ENCODE measurements at places on chromosomes 13 and 19.
A peak's percentile ranks its signal among the peaks of the same experiment; 100 is the strongest.

- DNase-seq: no peak
Measured at GRCh38 chr13:71597150-71597549, 269.9 kb downstream of the DACH1 start.

DNA sequence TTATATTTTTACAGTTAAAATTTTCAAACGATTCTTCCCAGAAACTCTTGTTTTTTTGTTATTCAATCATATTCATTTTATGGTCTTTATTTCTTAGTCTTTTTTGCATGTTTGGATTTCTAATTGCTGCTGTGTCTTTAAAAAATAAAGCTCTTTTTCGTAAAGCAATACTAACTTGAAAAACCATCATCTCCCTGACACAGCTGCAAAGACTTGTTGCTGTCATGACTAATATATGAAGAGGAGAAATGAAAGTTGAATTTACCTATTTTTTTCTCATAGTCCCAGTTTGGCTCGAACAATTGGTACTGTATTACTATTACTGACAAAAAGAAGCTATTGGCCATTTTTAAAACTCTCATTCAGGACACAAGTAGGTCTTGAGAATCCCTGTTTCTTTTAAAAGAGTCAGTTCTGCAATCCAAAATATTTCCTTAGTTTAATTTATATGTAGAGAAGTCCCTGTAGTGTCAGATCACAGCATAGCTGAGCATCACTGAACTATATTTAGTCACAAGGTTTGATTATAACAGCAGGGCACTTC lies 12.1 kb upstream of the SPART start:
- no peak for DNase-seq

DNA sequence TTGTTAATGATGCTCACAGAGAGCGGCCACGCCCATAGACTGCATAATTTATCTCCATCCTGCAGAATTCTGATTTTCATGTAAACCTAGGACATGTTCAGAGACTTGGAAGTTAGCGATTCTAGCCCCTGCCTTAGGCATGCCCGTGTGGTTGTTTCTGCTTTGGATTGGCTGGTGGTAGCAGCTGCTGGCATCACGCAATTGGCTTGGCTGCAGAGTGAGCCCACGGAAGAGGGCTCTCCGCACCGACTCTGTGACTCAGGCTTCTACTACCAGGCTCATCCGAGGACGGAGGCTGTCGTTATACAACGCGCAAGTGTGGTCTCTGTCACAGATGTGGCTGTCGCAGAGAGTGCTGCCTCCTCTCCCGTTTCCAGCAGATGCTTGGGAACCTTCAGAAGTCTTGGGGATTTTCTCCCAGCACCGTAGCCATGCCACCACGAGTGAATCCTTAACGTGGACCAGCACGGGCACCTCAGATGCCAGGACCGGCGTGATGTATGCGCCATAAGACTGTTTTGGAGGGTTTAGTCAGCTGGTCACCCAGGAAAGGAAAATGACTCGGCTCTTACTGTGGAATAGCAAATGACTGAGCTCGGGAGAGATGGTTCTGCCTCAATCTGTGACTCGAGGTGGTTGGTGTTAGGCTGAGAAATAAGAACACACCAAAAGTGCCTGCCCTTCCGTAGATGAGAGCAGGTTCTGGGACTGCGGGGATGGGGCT lies 61.0 kb upstream of the F7 start:
- DNase-seq: no peak

- no peak for DNase-seq
Measured at GRCh38 chr13:48493851-48494250, 39.0 kb downstream of the RCBTB2 start.

- peak; percentile 56 for DNase-seq
Measured at GRCh38 chr13:97339019-97339987, 94.7 kb upstream of the RAP2A start.

GRCh38 chr13:40259899-40260298 lies 406.5 kb downstream of the FOXO1 start:
- DNase-seq: no peak

- DNase-seq: no peak
Measured at GRCh38 chr19:54660964-54661363, 1.8 kb upstream of the LILRB4 start.

- DNase-seq: no peak
Measured at GRCh38 chr19:18282021-18282787, 782 bp upstream of the JUND start.

- no peak for DNase-seq
Measured at GRCh38 chr13:38002606-38003005, 133.0 kb upstream of the TRPC4 start.

GRCh38 chr19:6821639-6822310 lies 49.3 kb downstream of the VAV1 start:
- no peak for DNase-seq

DNA sequence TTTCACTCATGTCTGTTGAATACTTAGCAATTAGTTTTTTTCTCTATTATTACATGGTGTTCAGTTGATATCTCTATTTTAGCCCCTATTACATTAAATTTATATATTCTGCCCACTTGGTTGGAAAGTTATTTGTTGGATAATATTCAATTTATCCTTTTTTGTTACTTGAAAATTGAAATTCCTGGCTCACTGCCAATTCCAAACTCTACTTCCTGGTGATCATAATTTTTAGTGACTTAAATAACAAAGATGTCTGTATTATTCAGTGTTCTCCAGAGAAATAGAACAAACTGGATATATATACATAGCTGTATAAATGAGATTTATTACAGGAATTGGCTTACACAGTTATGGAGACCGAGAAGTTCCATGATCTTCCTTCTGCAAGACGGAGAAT lies 93.6 kb downstream of the GPC5 start:
- no peak for DNase-seq

DNA sequence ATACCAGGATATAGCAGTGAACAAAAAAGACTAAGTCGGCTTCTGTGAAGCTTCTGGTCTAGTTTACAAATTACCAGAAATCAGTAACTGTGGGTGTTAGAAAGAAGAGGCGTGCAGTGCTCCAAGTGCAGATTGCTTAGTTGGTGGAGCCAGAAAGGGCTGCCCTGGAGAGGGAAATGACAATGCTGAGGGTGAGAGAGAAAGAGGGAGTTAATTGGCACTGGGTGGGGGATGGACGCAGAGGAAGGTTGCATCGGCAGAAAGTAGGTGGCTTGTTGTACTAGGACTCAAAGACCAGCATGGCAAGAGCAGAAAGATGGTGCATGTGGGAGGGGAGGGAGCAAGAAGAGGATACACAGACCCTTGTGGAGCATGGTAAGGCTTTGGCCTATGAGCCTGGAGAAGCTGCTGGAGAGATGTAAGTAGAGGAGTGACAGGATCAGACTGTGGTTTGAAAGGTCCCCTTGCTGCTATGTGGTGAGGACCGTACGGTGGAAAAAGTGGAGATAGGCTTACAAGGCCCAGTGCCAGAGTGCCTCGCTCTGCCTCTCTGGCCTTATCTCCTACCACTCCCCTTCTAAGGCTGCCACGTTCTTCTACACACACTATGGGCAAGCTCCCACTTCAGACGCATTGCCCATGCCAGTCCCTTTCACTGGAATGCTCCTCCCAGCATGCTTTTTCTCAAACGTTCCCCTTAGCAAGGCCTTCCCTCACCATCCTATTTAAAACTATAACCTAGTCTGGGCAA lies 13.5 kb downstream of the SMG9 start:
- DNase-seq: peak; percentile 24

DNA sequence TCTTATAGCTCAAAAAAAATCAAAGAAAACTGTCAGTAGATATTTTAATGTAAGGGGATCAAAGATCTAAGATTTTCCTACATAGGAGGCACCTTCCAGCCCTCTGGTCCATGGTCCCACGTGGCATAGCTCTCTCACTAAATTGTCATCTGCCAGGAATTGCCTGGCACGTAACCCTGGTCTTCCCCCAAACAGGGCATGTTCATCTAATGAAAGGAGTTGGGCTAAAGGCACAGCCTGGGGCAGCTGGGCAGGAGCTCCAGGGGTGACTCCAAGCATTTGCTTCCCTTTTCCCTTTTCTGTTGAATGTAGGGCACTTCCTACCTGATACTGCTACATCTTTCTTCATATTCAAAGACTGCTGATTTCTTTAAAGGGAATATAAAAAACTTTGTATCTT lies 148.7 kb downstream of the COL4A1 start:
- no peak for DNase-seq

DNA sequence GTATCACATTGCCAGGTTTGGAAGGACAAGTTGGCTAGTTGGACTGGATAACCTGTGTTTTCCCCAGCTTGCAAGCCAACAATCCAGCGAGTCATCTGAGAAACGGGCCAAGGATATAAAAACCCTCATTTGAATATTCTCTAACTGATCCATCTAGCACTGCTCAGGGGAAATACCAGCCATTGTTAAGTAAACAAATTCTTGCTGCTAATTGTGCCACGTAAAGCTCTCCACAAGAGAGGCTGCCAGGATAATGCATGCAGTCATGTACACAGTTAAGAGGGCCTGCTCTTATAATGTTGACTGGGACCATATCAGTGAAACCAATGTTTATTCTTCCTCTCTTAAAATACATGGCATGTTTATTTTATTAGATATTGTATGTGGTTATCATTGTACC lies 663.2 kb upstream of the SGCG start:
- no peak for DNase-seq

DNA sequence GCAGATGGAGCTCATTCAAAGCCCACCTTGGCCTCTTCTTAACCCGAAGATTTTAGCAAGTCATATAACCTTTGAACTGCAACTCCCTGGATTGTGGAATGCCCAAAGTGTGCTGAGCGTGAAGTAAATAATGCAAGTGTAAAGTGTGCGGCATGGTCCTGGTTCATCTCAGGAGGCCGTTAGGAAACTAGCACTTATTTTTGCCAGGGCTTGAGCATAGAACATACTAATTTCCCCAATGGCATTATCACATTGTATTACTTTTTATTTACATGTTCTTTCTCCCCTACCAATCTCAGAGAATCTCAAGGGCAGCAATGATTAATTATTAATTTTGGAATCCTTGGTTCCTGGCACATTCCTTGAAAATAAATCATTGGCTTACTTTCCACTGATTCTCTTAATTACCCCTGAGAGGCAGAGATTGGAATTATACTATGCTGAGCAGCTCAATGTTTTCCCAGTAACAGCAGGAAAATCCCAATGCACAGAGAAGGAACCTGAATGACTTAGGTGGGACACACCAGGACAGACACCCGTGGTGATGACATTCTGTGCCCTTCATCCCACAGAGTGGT lies 128.8 kb upstream of the GJB6 start:
- DNase-seq: no peak

DNA sequence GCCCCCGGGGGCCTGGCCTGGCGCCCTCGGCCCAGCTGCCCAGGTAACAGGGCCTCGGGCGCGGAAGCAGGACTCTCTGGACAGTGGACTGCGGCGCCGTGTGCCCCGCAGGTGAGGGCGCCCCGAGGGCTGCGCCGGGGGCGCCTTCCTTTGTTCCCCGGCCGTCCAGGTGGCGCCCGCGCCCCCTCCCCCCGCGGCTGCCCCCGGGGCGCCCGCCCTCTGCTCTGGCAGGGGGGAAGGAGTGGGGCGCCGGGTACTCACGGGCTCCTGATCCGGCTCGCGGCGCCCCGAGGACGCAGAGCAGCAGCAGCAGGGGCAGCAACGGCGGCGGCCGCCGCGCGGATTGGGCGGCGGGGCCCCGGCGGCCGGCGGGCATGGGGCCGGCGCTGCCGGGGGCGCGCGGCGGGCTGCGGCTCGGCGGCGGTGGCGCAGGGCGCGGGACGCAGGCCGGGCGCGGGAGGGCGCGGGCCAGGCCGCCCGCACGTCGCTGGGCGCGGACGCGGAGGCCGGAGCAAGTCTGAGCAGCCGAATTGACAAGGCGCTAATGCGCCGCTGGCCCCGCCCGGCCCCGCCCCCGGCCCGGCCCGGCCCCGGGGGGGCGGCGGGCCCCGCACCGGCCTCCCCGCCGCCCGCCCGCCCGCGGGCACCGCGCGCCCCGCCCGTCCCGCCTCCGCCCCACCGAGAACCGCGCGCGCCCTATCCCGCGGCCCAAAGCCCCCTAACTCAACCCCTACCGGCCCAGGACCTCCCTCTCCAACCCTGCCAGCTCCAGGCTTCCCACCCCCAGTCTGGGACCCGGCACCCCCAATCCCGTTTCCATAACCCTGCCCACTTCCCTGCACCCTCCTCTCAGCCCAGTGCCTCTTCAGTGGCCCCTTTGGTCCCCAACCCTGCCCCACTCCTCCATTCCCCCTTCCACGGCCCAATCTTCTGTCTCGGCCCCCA lies at the start of gene CRLF1:
Gene CRLF1, minus strand, starts transcription at position 519 of the 945 bp plus-strand sequence. Its CDS starts 143 bp downstream, at position 376.
- DNase-seq: no peak

DNA sequence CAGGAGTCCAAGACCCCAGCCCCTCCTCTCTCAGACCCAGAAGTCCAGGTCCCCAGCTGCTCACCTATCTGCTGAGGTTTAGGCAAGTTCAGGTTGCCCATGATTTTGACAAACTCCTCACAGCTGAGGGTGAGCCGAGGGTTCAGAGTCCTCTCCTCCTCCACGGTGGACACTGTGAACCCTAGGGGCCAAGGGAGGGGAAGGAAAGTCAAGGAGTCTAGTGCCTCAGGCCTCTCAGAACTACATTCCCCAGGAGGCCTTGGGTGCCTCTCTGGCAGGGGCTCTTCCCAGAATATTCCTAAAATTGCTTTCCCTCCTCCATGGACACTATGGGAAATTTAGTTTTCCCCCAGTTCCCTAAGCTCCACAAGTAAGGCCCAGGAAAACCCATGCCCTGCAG lies 3.3 kb upstream of the PHLDB3 start:
- no peak for DNase-seq

DNA sequence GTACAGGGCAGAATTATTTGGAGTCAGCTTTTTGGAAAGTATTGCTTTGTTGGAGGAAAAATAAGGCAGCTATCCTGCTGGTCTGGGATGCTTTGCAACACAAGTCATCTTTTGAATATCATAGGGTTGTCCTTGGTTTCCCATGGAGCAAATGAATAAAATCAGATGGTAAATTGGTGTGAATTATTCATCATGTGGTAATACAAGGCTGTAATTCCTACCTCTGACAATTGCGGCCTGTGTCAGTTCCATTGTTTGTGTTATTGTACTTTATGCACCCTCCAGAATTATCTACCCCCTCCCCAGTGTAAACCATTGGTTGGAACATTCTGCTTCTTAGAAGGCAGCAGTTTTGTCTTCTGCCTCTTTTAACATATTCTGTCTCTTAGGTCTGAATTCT lies 46.2 kb downstream of the RNASEH2B start:
- DNase-seq: no peak

GRCh38 chr13:79307433-79307861 lies 98.6 kb downstream of the RBM26 start:
- DNase-seq: no peak

- DNase-seq: no peak
Measured at GRCh38 chr19:39647918-39648317, 7.8 kb upstream of the LGALS16 start.

- DNase-seq: no peak
Measured at GRCh38 chr13:40141859-40142555, 486.5 kb downstream of the COG6 start.

DNA sequence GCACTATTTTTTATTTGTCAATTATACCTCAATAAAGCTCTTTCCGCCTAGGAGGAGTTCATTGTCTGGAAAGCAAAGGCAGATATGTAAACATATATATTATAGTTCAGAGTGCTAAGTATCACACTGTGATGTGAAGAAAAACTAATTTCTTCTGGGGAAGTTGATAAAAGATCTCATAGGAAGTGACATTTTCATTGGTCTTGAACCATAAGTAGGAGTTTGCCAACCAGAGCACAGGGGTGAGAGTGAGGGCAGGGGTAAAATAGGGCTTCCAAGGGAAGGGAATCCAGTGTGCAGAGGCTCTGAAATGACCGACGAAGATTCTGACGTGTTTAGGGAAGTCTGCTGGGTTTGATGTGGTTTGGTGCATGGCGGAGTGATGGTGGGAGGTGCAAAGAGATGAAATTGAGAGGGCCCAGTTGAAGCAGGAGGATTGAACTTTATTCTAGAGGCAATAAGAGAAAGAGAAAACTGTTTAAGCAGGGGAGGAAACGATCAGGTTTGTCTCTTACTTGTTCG lies 780 bp upstream of the GTF2F2 start:
- peak; percentile 48 for DNase-seq

GRCh38 chr19:858284-858683 lies 1.2 kb upstream of the CFD start:
- DNase-seq: no peak

All from erythroblast (primary cell).